ENCODE measurements at places on chromosomes 4 and X.

GRCh38 chr4:153733751-153734448, 25.9 kb downstream of the RNF175 start:
- DNase-seq: no peak

- DNase-seq: no peak
Observed at GRCh38 chr4:82352825-82353366, 20.9 kb downstream of the HNRNPD start.

DNA sequence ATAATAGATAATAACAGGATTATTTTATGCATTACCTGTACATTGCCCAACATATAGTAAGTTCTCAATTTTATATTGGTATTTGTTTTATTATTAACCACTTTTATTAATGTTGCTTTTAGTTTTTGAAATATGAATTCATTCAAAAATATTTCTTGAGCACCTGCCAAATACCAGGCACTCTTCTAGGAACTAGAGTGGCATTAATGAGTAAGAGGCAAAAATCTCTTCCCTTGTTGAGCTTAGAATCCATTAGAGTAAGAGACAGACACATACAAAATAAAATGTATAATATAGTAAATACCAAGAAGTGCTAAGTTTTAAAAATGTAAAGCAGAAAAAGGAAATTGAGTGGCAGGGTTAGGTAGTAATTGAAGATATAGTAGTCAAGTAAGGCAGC, 45.8 kb downstream of the TET2 start:
- no peak for DNase-seq

- DNase-seq: no peak
Observed at GRCh38 chrX:112081781-112082652, 559 bp downstream of the TRPC5 start.

DNA sequence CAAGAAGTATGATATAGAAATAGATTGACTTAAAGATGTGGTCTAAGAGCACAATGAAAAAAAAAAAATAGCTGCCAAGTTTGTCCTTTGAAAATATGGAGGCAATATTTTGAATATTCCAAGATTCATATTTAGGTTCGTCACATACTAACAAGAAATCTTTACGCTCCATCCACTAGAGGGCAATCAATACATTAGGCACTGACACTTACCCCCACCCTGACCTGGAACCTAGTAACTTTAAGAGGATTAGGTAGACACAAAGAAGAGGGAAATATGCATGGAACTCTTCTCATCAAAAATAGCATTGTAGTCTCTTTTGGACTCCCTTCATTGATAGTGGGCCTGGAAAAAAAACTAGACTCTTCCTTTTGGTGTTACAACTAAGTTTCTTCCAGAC, 1108.1 kb downstream of the PCDH19 start:
- no peak for DNase-seq

DNA sequence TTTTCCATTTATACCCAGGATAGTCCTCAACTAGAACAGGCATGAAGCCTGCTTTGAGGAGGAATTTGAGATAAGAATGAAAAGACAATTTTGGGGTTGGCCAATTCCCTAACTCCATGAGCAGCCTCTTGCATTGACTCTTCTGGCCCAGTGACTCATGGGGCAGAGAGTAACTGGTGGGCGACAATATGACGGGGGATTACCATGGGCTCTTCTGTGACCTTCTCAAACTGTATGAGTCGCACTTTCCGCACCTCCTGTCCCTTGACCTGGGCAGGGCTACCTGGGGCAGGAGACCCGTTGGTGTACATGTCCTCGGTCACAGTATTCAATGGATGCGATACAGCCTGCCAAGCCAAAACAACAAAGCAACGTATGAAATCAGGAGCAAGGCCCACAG, 13.3 kb downstream of the MPP1 start:
- DNase-seq: no peak

DNA sequence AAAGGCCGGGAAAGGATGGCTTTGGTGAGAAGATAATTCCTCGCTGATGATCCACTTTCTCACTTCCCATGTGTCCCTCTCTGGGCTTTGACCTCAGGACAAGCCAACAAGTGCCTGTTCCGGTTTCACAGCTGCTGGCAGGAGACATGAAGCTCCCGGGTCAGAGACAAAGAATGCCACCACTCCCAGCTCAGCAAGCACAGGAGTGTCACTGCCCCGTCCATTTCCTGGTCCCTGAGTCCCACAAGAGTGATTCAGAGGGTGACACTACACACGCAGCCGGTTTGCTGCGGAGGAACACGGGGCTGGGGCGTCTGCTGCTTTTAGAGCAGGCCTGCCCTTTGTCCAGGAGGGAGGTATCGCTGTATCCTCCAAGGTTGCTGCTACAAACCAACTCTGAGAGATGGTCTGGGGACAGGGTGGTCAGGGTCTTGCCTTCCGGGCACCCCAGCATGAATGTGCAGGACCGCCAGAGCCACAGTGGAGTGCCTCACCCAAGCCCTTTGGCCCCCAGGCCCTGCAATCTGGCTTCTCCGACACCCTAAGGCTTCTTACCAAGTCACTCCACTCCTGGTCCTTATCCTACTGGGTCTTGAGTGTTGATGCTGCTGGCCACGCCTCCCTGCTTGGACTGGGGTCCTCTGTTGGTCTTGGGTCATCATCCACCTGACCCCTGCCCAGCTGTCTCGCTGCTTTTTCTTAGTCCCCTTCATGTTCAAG, 49.5 kb downstream of the CPZ start:
- no peak for DNase-seq

- peak; percentile 63 for DNase-seq
Observed at GRCh38 chr4:8580321-8581093, at the start of gene GPR78. Gene GPR78 (plus strand): TSS chr4:8580392. CDS start chr4:8580983, 591 bp downstream.

- DNase-seq: no peak
Observed at GRCh38 chrX:16931371-16931770, 15.1 kb upstream of the REPS2 start.

GRCh38 chr4:108184453-108185049, 15.8 kb upstream of the LEF1 start:
- no peak for DNase-seq

DNA sequence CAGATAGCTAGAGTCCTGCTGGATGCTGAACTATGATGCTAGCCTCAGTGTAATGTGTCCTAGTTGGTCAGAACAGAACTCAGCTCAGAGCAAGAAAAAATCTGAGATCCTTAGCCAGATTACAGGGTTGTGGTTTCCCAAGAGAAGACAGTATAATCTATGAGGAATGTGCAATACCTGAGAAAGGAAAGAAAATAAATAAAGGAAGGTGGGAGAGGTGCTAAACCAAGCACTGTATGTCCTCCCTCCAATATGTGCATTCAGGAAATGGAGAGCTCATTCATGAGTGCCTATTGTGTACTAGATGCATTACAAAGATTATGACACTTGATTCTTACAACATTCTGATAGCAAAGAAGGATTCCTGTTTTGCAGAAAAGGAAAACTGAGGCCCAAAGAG, 7.5 kb downstream of the USP26 start:
- no peak for DNase-seq

DNA sequence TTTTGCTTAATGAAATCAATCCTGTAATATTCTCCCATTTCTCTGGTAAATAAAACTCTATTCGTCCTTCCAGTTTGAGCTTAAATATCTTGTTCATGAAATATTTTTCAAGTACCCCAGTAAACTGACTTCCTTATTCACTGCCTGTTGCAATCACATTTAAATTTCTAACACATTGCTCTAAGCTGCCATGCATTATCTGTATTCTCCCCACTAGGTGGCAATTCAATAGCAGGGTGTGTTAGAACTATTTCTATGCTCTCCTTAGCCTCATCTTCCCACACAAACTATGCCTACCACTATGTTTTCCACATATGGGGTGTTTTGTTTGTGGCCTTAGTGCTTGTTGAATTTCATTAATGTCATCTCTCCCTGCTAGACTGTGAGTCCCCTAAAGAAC, 377.1 kb upstream of the HS3ST1 start:
- no peak for DNase-seq

All from activated CD8-positive, alpha-beta memory T cell treated with anti-CD3 and anti-CD28 coated beads for 24 hours (primary cell).